Non-pigmented ciliary epithelial cell (primary cell): ENCODE measurements at places on chromosomes 16 and 17.

GRCh38 chr17:78853926-78854394, 13.3 kb upstream of the USP36 start:
- DNase-seq: no peak

- DNase-seq: no peak
These were observed 34.7 kb downstream of the SOCS3 start for GRCh38 chr17:78325076-78325687.

DNA sequence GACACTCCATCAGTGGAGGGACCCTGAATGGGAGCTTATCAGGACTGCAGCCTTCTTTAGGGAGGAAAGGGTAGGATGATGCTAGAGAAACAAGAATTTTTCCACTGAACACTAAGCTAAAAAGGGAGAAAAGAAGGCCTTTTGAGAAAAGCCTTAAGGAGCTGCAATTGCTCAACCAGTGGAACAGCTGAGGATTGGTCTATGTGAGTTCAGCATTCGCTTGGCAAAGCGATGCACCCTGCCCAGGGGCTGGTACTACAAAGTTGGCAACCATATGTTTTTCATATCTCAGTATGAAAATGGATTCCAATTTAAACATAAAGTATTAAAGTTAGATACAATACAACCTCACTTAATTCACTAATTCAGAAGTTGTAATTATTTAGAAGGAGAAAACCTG, 117.8 kb upstream of the FAM20A start:
- DNase-seq: no peak

DNA sequence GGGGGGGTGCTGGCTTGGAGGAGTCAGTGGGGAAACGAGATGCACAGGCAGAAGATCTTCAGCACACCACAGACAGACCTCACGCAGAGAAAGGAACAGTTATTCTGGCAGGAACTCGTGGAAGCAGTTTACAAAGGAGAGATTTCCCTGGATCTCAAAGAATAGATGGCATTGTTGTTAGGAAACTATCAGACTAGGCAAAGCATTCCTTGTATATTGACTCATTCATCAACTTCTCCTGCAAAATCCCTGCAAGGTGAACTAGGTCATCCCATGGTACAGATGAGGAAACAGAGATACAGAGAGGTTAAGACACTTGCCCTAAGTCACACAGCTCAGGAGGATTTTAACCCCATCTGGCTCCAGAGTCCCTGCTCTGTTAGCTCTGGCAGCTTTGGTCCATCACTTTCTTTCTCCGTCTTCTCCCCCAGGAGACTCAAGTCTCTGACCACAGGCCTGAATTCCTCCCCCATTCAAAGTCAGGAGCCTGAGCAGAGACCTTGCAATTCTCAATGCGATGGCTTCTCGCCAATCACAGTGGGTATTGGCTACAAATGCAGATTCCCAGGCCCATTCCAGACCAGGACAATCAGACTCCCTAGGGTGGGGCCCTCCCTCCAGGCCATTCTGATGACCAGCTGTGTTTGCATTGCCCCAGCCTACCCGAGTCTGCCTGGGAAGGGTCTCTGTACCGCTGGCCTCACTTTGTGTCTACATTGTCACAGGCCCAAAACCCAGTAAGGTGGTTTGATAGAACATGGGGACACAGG, 56.4 kb downstream of the LITAF start:
- DNase-seq: no peak
